Glutamatergic neuron (in vitro differentiated cells): ENCODE measurements at places on chromosomes 6 and 20. TPM values are rescaled to one million over a fixed set of nuclear protein-coding genes. Genes with fewer than 3 reads are reported as not detected.

GRCh38 chr20:4605166-4605565, 116.5 kb upstream of the PRND start:
- DNase-seq: no peak

DNA sequence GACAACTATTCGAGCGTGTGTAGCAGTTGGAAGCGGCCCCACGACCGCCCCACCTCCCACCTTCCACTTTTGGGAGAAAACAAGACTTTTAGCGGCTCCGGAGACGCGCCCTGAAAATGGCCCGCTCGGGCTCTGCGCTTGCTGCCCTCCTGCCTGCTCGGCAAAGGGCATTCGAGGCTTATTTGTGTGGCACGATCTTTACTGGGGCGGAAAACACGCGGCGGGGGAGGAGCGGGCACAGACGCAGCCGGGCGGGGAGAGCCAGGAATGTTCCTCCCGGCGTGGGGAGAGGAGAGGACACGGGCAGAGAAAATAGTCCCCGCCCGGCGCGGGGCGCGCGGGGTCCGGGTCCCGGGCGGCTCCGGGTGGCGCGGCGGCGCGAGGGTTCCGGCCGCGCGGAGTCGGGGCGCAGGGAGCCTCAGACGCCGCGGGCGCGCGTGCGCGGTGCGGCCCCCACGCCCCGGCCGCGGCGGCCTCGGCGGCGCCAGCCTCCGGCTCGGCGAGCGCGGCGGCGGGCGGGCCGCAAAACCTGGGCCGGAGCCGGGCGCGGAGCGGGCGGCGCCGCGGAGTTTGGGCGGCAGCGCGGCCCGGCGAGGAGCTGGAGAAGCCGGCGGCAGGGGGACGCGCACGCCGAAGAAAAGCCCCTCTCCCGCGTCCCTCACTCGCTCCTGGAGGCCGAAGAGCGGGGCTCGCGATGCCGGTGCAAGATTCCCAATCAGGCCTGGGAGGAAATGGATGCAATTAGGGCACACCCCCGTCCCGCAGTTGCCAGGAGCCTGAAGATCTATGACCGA, 90.0 kb upstream of the ARID1B start:
- DNase-seq: peak; percentile 79

- DNase-seq: no peak
Measured at GRCh38 chr20:23915844-23916243, 36.3 kb upstream of the CST5 start.

DNA sequence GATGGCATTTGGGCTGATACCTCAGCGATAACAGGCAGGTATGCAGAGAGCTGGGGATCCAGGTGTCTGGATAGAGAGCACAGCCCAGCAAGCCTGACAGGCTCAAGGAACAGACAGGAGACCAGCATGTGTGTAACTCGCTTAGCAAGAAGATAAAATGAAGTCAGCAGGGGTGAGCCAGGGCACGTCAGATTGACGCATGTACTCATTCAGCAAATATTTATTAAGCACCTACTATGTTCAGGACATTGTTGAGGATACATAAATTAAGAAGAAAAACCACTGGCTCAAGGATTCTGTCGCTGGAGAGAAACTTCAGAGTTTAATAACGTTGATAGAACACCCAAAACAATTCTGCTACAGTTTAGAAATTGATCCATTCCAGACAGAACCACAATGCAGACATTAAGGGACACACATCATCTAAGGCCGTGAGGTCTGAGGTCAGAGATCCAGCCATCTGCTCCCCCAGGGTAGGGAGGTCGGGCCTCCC, 1.0 kb upstream of the DUSP22 start:
- no peak for DNase-seq

DNA sequence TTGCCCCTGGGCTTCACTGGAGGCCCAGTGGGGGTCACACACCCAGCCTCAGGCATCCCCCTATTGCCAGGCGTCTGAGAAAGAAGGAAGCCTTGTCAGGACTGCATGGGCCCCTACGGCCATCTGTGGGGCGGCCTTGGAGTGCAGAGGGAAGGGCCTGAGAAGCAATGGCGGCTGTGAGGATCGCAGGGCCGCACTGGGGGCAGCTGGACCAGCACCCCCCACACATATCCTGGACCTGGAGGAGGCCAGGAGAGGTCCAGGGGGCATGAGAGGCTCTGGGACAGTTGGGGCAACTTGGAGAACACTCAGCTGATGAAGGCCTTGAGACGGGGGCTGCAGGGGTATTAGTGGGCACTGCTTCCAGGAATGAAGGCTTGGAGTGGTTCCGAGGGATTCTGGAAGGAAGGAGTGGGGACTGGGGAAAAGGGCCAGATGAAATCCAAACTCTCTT, 16.5 kb downstream of the MDFI start:
- no peak for DNase-seq

GRCh38 chr6:17932330-17932852, 55.0 kb downstream of the KIF13A start:
- DNase-seq: no peak

DNA sequence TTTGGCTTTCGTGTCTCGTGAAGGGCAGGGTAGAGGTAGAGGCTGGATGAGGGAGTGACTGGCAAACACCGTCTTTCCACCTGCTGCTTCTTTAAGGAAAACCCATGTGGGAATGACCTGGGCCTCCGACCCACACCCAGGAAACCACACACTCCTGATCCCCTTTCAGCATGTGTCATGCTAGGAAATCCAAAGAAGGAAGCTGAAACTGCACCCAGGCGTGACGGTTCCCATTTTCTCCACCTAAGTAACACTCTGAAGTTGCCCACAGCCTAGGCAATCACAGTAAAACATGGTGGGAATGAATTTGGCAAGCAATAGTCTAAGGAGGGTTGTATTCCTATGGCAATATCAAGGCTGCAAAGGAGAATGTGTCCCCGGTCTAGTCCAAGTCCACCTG, 538.4 kb upstream of the NOX3 start:
- DNase-seq: no peak

DNA sequence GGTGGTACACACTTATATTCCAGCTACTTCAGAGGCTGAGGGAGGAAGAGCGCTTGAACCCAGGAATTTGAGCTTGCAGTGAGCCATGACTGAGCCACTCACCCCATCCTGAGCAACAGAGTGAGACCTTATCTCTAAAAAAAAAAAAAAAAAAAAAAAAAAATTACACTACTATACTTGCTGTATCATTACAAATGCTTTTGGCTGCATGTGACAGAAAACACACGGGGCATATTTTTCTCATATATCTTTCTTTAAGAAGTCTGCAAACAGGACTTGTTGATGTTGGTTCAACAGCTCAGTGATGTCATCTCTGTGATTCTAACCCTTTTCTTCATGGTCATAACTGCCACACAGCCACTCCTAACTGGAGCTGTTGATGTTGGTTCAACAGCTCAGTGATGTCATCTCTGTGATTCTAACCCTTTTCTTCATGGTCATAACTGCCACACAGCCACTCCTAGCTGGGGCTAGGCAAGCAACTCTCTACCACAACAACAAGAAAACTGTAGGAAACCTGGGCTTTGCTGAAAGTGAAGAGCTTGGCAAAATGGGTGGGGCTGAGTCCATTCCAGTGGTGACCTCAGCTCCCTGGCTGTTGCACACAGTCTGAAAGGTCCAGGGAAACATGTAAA, 19.8 kb downstream of the MTFR2 start:
- DNase-seq: no peak

DNA sequence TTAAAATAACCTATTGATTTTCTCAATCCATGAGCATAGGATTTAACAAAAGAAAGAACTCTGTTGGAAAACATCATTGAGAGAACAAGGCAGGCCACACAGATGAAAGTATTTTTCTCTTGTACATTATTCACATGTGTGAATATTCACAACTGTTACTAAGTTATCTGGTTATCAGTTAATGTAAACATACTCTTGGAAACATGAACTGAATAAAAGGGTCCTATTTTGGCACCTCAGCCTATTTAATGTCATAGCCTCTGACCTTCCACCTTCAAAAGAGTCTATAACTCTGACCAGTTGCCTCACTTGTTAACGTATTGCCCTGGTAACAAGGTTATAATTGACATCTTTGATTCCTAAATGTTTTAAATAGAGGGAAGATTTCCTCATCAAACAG, 8.1 kb downstream of the SYCP2 start:
- DNase-seq: no peak

DNA sequence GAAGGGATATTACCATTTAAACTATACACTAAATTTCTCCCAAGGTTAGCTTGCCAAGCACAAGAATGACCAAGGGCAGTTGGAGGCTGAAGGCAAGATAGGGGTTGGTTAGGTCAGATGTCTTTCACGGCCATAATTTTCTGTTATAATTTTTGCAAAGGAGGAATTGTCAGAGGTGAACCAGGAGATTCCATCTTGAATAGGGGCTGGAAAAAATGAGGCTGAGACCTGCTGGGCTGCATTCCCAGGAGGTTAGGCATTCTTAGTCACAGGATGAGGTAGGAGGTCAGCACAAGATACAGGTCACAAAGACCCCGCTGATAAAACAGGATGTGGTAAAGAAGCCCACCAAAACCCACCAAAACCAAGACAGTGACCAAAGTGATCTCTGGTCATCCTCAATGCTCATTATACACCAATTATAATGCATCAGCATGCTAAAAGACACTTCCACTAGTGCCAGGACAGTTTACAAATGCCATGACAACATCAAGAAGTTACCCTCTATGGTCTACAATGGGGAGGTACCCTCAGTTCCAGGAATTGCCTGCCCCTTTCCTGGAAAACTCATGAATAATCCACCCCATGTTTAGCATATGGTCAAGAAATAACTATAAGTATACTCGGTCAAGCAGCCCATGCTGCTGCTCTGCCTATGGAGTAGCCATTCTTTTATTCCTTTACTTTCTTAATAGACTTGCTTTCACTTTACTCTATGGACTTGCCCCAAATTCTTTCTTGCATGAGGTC, 371.8 kb upstream of the SULF2 start:
- DNase-seq: no peak

DNA sequence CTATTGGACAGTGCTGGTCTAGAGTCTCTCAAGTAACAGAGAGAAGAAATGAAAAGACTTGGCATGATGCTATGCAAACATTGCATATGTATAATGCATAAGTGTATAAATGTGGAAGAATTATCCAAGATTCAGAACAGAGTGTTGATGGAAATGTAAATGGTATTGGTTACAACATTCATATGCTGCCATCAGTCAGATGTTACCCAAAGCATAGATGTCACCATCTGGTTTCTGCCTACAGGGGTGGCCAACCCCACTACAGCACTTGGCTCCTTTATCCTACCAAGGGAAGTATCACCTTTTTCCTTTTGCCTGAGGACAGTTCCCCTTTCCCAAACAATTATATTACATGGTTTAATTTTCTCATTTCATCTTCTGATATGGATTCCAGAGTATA, 11.9 kb downstream of the POPDC3 start:
- DNase-seq: no peak

- DNase-seq: no peak
Measured at GRCh38 chr20:63248835-63249591, 5.2 kb downstream of the NKAIN4 start.

DNA sequence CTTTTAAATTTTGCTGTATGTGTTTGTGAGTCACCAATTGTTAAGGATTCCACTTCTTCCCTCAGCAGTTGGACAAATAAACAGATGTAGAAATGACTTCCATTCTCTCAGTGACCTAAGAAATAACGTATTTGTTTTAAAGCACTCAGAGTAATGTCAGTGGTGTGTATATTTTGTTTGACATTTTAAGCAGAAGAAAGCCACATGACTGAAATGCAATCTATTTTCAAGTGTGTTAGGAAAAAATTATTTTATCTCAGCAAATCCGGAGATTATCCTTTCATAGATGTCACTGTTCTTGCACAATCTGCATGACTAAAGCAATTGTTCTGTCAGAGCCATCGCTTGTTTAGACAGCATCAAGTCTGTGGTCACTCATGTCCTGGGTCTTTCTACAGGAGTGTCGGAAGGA, 77.1 kb downstream of the JAG1 start:
- DNase-seq: no peak

- no peak for DNase-seq
Measured at GRCh38 chr6:153572371-153572770, 441.3 kb upstream of the RGS17 start.

DNA sequence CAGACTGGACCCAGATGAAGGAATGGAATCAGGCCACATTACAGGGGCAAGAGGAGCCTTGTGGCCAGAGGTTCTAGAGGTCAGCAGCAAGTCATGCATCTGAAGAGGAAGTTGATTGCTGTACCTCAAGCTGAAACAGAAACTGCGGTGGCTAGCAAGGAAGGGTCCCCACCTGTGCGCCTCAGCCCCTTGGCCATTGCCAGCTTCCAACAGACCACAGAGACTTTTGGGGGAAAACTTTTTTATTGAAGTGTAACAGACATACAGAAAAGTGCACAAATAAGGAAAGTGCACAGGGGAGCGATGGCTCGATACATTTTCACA, 26.8 kb upstream of the SLC9A8 start:
- DNase-seq: no peak

DNA sequence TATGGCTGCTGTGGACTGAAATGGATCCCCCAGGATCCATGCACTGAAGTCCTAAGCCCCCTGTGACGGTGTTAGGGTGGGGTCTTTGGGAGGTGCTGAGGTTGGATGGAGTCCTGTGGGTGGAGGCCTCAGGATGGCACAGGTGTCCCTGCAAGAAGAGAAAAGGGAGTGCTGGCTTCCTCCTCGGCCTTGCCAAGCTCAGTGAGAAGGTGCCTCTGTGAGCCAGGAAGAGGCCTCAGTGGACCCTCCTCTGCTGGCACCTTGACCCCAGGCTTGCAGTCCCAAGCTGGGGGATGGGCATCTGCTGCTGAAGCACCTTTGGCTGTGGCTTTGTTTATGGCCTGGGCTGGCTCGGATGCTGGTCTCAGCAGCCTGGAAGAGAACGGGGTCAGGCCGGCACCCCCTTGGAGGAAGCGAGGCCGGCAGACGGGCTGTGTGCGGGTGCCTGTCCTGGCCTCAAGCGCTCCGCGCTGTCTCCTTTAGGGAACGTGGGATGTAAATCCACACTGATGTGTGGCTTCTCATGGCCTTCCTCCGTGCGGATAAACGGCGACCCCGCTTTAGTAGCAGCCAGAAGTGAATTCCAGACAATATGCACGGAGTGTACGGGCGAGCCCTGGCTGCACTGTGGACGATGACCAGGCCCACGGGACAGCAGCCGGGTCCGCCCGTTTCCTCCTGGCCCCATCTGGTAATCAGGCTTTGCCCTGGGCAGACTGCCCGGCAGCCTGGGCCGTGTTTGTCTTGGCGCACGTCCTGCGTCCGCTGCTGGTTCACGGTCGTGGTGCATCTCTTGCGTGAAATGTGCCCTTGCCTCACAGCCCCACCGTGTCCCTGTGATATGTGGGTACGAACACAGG, 182.6 kb downstream of the ERMARD start:
- no peak for DNase-seq

Gene CBLN4
- total RNA-seq: not detected

Gene EDN1
- total RNA-seq: 0.54 TPM

Gene MAFB
- total RNA-seq: 4.6 TPM

Gene SLC22A16
- not detected for total RNA-seq

Gene UNC5CL
- total RNA-seq: 1.0 TPM

Gene BTNL2
- total RNA-seq: not detected

Gene TP53TG5
- not detected for total RNA-seq

Gene BMP6
- total RNA-seq: 0.25 TPM

Gene OR2J3
- not detected for total RNA-seq

Gene SDC4
- 0.61 TPM for total RNA-seq
